ENCODE measurements at places on chromosomes 3 and 15.

DNA sequence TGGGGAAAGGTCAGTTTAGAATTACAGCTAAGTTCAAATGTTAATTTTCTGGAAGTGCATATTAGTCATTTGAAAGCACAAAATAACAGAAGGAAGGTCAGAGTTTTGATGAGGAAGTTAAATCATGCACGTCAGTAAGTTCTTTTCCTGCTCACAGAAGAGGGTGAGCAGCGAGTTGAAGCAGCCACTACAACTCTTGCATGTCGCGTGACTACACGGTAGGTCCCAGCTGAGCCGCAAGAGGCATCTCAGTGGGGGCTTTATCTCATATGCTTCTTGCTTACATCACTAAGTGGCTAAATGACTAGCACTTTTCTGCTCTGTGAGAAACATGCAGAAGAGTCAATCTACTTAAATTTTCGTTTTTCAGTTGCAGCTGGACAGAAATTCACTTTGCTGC lies 21.3 kb upstream of the SEC62 start:
- DNase-seq: peak; percentile 33

DNA sequence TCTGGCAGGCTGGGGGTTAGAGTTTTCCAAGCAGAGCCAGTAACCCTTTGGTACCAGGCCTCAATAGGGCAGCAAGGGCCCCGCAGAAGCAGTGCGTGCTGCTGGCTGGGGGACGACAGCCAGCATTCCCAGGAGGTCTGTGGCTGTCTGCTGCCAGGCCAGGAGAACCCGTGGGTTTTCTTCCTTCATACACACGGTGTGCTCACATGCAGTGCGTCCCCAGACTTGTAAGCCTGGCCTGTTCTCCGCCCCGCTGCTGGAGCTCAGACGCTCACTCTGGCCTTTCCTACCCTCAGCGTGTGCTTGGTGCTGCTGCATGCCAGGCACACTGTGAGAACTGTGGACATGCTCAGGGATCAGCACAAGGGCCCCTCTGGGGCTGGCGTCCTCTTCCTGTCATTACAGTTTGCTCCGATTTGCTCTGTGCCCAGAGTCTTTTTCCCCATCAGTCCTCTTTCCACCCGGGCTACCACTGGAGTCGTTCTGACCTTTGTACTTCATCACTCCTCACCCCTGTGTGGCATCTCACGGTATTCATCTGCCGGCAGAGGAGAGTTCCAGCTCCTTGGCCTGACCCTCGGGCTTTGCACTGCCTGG lies 149.5 kb downstream of the DNAJB8 start:
- DNase-seq: no peak

GRCh38 chr15:51588966-51589365 lies 33.6 kb downstream of the DMXL2 start:
- no peak for DNase-seq

DNA sequence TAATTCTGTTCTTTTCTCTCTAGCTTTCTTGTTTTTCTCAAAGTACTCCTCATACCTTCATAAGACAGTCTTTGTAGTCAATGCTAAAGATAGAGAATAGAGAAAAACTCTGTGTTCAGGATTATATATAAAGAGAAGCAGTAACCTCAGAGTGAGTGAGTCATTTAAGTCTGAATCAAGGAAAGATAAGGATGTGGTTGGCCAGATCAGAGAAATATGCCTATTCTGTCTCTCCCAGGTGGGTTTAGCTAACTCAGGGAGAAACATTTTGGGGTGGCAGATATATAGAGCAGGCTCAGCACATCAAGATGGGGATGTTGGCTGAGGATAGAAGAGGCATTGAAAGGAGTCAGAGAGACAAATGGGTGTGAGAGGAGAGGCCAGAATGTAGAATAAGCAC lies 31.4 kb downstream of the GTF2E1 start:
- no peak for DNase-seq

GRCh38 chr3:37346227-37347005 lies 172.0 kb upstream of the LRRFIP2 start:
- no peak for DNase-seq

GRCh38 chr3:152155246-152156020 lies 113.3 kb upstream of the MBNL1 start:
- DNase-seq: no peak

- no peak for DNase-seq
These were observed 16.3 kb downstream of the NUP210 start for GRCh38 chr3:13403847-13404246.

- DNase-seq: peak; percentile 37
These were observed 149.4 kb upstream of the WNT5A start for GRCh38 chr3:55636300-55637195.

DNA sequence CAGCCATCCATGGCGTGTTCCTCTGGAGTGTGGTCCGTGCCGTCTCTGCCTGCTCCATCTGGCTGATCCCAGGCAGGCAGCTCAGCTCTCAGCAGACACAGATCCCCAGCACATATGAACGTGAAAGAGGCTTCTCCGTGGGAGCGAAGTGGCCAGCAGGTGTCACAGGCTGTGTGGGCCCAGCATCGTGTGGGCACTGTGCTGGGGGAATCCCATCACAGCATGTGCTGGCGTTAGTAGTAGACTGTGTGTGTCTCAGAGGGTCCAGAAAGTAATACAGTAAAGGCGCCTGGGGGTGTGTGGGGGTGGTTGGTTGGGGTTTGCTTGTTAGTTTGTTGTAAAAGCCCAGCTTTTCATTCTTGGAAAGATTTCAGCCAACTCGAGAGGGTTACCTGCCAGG lies 147.6 kb downstream of the IGF1R start:
- DNase-seq: no peak

DNA sequence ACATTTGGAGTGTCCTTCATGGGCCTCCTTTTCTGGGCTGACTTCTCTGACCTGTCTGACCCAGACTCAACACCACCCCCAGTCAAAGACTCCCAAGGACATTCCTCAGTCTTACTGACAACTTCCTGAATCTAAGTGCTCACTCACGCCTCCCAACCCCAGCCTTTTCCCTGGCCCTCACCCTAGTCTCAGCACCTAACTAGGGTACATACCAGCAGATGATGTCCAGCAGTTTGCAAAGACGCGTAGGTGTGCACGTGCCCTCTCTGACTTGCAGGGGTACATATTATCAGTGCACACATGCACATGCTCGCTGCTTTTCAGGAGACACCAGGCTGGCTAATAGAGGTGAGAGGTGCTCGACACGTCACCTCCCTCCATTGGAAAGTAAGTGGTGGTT lies 38.7 kb upstream of the SLCO2A1 start:
- DNase-seq: no peak

GRCh38 chr15:55496716-55497115 lies 11.3 kb downstream of the DNAAF4 start:
- no peak for DNase-seq

- DNase-seq: no peak
These were observed 5.2 kb downstream of the NGRN start for GRCh38 chr15:90270502-90271150.

- DNase-seq: no peak
These were observed 182.4 kb downstream of the UACA start for GRCh38 chr15:70580958-70581357.

DNA sequence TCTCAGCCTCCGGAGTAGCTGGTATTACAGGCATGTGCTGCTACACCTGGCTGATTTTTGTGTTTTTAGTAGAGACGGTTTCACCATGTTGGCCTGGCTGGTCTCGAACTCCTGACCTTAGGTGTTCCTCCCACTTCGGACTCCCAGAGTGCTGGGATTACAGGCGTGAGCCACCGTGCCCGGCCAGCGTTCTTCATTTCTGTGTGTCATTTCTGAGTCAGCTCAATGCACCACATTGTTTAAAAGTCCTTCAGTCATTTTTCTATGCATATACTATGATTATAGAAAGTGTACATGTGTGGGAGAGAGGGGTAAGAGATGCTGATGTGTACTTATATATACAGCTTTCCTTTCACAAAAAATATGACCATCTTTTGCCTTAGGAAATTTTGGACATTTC lies 2.1 kb downstream of the QTRT2 start:
- no peak for DNase-seq

DNA sequence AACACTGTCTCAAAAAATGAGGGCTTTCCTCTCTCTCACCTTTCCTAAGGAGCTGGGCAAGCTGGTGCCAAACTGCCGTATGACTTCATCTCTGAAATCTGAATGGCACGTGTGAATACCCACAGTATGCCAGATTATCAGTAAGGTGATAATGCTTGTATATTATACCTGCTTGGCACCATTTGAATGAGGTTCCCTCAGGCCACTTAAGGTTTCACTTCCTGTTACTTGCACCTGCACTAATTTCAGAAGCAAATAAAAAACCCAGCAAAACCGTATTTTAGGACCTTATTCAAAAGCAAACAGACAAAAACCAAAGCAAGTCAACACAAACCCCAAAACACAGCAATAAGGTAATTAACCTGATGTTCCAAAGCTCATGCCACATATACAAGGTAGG lies 19.7 kb downstream of the FOXP1 start:
- DNase-seq: no peak

GRCh38 chr3:44098656-44099415 lies 142.8 kb upstream of the TOPAZ1 start:
- DNase-seq: no peak

GRCh38 chr3:168991803-168992202 lies 671.7 kb downstream of the MECOM start:
- no peak for DNase-seq

- DNase-seq: no peak
These were observed 37.4 kb downstream of the MYO1E start for GRCh38 chr15:59335207-59335786.

DNA sequence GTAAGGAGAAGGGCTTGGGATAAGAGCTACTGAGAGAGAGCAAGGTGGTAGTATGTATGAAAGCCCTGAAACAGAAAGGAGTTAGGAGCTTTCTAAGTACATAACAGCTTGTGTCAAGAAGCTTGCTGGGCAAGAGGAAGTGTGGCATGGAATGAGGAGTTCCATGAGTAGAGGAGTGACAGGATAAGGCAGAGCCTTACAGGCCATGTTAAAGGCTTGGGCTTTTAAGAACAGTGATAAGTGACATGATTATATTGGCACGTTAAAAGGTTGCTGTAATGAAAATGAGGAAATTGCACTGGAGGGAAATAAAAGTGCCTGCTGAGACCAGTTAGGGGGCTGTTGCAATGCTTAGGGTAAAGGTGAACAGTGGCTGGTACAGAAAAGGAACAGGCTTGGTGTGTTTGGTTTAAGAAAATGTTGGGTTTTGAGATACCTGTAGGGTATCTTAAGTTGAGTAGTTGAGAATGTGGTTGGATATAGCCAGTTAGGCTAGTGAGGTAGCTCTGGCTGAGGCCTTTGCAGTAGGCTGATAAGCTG lies 49.0 kb downstream of the MEF2A start:
- no peak for DNase-seq

GRCh38 chr3:42796332-42796885 lies 7.9 kb downstream of the HIGD1A start:
- no peak for DNase-seq

DNA sequence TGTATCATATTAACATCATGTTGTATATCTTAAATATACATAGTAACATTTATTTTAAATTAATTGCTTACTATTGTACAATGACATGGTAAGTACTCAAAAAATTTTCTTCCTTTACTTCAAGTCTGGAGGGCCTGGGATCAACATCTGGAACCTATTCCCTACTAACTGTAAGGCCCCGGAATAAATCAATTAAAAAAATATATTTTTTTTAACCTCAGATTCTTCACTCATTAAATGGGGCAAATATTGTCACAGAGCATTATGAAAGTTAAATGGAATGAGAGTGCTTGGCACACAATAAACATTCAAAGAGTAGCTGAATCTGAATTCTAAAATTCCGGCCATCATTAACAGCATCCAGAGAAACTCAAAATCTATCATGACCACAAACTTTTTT lies 16.5 kb downstream of the GSK3B start:
- no peak for DNase-seq

DNA sequence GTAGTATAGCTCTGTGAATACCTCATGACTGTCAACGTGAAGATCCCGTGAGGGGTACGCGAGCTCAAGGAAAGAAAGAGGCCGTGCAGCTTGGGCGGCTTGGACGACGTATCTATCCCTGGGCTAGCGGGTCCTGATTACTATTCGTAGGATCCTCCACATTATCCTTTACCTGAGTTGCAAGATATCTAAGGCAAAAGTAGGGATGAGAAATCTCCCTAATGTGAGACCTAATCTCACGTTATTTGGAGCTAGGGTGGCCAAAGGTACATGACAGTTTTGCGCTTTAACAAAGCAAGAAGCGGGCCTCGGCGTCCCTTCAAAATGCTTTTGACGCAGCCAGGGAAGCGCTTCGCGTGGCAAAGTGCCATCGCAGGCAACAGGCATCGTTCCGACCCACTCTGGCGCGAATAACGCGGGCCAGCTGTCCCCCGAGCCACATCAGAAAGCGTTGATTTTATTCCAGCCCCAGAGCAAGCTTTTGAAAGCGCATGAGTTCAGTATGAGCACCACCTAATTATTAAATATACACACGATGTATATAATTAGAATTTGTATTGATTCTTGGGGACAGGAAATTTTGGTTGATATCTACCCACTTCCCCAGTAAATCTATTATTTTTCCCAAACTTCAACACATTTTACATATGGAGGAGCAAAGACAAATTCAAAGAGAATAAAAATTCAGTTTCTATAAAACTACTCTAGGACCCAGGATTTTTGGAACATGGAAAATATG lies 2.5 kb upstream of the EOMES start:
- DNase-seq: no peak

- no peak for DNase-seq
These were observed 472.3 kb upstream of the CBLB start for GRCh38 chr3:106341087-106341486.

DNA sequence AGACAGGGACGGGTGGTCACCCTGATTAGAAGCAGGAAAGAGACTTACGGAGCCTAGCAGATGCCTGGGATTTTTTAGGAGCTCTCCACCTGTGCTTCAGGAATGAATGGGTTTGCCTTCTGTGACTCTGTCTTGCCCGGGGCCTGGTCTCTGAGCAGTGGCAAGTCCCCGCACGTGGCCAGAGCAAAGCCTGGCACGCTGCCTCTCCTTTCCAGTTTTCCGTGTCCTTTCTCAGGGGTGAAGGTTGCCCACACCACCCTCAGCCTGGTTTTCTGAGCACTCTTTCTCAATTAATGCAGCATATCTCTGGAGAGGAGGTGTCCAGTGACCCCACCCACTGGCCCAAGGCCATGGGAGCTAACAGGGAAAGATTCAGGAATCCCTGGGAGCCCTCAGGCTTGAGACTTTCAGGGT lies 14.5 kb upstream of the CHST14 start:
- DNase-seq: no peak

DNA sequence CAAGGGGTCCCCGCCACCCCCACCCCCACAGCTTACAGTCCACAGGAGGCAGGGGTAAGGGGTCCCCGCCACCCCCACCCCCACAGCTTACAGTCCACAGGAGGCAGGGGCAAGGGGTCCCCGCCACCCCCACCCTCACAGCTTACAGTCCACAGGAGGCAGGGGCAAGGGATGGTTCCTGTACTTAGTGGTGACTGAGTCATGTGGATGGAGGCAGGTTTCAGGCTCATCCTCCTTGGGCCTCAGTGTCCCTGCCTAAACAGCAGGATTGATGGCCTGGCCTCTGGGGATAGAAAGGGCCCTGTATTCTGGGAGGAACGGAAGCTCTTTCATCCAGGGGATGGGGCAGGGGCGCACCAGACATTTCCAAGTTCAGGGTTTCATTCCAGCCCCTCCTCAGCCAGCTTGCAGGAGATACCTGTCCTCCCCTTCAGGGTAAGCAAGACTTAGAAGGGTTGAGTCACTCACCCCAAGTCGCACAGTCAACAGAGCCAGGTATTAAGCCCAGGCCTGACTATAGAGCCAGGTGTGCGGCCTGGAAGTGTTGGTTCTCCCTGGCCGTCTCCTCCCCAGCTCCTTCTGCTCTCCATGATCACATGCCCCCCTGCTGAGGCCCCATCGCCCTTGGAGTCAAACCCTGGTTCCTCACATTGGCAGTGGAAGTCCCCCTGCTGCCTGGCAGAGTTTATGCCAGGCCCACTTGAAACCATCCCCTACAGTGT lies 12.5 kb downstream of the CSK start:
- DNase-seq: no peak

Measured in left colon (tissue), 2 donors.